ENCODE measurements at places on chromosomes 7 and 10.

DNA sequence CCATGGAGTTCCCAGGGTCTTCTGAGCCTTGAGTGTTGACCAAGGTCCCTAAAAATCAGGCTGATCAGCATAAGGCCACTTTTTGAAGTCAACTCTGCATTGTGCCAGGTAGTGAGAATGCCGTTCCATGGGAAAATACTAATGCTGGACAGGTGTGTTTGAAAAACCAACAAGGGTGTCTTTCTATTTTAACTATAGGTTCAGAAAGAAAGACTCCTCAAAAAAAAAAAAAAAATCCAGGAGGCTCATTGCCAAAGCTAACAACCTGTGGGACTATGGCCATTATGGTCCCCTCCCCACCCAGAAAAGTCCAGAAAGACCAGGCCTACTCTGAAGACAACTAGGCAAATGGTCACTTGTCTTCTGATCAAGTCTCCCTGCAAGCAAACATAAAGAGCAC, 44.4 kb downstream of the NRAP start:
- DNase-seq, result no peak

DNA sequence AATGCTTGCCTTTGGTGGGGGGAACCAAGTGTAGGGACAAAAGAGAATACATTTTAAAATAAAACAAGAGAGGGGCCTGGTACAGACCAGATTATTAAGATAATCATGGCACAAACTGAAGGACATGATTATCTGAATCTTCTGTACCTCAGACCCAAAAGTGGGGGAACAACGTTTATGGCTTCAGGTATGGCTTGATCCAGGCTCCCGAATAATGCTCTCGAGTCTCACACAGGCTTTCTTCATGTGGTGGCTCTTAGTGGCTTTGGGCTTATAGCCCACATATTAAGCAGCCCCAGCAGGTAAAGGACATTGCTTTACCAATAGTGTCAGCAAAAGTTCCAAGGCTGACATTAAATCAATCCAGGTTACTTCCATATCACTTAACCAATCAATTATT, 106.8 kb upstream of the FOXK1 start:
- DNase-seq, result no peak

- no peak for DNase-seq
Measured at GRCh38 chr10:111240348-111240747, 163.5 kb downstream of the ADRA2A start.

DNA sequence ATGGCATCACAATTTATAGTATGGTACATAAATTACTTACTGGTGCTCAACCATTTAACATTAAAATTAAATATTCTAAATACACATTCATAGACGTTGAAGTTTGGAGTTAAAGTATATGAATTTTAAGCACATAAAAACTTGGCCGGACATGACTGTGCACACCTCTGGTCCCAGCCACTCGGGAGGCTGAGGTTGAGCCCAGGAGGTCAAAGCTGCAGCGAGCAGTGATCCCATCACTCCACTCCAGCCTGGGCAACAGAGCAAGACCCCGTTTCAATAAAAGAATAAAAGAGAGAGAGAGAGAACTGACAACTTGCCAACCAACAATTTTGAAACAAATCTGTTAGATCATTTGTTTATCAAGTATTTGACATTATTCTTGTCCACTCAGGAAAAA, 943.3 kb upstream of the KCND2 start:
- DNase-seq, result no peak

DNA sequence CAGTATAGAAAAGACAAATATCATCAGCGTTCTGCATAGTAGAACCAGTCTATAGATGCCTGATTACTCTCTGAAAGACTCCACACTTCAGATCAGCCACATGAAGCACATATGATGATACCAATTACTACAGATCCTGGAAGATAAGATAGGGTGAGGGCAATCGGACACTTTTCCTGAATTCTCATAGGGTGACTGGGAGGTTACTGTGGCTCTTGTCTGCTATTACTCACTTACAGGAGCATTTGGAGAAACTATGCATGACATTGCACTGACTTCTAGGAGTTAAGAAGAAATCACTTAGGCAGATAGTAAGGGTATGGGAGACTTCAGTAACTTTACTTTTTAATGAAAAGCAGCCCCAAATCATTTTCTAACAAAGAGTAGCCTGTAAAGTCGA, 1140.9 kb downstream of the XPNPEP1 start:
- no peak for DNase-seq

GRCh38 chr10:130491011-130491692, 355.0 kb downstream of the GLRX3 start:
- no peak for DNase-seq

DNA sequence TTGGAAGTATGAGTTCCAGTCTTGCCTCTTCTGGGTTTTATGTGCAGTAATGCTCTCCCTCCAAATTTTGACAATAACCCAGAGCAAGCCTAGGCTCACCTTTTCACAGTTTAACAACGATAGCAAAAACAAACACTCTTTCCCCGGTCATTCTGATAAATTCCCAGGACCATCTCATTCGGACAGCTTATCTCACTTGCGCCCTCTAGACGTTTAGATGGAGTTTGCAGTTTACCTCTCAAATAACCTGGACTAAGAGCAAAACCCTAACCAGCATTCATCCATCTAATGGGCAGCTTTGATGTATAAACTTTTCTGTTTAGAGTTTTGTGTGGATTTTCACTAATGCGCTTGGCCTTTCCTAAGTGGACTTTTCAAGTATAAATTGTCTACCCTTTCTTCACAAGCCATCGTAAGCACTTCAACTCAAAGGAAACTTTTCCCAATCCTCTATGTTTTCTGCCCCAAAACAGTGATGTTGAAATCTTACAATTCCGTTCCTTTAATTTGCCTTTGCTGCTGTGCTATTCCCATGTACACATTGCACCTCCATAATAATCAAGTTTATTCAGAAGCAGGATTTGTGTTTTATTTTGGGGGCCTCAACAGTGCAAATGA, 114.9 kb downstream of the HDAC9 start:
- DNase-seq, result no peak

Data from type B pancreatic cell (in vitro differentiated cells).